AG10803 (cell line): ENCODE measurements at places on chromosomes 6 and 20.

DNA sequence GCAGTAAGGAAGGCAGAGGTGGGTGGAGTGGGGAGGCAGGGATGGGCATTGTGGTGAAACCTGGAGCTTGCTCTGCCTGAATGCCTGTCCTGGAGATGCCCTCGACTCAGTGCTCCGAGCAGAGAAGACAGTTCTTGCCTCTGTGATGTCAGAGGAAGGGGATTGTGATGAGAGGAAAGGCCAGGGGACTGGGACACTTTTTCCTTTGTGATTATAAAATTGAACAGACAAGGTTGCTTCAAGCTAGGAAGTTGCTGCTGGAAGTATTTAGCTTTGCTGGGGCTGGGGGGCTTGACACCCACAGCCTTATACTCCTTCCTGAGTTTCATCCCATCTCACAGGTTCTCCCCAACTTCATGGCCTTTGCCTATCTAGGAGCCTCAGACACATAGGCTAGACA is at the start of gene SIRPD:
Gene SIRPD, minus strand, starts transcription at position 101 of the 400 bp plus-strand sequence. Its CDS starts 52 bp downstream, at position 49.
- DNase-seq: no peak

- no peak for DNase-seq
Observed at GRCh38 chr6:1595271-1596087, 14.2 kb upstream of the FOXC1 start.

- peak; percentile 85 for DNase-seq
Observed at GRCh38 chr6:137218917-137219663, at the start of gene IFNGR1. Gene IFNGR1, minus strand, starts transcription at chr6:137219385. Its CDS starts 58 bp downstream, at chr6:137219327.

GRCh38 chr6:138597336-138597735 is 98.0 kb upstream of the NHSL1 start:
- no peak for DNase-seq

- no peak for DNase-seq
Observed at GRCh38 chr20:21921251-21921650, 215.8 kb downstream of the PAX1 start.

DNA sequence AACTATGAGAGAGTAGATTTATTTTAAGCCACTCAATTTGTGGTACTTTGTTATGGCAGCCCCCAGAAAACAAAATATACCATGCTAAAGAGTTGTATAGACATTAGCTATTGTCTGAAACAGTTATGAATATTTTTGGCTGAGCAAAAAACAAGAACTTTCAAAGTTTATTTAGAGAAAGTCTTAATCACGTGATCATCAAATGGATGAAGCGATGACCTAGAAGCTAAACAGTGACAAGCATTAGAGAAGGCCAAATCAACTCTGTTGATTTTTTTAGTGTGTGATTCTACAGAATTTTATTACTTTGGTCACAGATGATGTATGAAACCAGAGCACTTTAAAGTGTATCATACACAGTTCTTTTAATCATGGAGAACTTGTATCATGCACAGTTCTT is 1247.9 kb upstream of the MAP3K7 start:
- DNase-seq: no peak

DNA sequence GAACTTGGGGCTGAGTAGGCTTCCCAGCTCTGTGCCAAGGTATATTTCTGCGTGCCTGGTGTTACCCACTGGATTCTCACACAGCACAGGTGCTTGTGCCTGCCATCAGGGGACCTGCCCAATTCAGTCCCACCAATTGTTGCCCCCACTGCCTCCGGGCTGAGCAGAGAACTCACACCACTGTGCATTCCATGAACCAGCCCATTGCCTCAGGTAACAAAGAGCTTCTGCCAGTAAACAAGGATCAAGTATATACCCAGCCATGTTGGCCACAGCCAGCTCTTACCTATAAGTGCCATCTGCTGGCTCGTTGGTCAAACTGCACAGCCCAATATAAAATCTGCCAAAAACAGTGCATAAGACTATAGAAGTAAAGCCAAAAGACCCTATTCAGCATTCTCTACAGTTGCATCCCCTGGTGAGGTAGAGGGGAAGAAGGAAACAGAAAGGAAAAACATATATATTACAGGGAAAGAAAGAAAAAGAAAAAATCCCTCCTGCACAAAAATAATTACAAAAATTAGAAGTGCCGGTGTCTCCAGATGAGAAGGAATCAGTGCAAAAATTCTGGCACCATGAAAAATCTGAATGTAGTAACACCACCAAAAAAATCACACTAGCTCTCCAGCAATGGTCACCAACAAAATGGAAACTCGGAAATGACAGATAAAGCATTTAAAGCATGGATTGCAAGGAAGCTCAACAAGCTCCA is 241.4 kb downstream of the IBTK start:
- DNase-seq: peak; percentile 49

DNA sequence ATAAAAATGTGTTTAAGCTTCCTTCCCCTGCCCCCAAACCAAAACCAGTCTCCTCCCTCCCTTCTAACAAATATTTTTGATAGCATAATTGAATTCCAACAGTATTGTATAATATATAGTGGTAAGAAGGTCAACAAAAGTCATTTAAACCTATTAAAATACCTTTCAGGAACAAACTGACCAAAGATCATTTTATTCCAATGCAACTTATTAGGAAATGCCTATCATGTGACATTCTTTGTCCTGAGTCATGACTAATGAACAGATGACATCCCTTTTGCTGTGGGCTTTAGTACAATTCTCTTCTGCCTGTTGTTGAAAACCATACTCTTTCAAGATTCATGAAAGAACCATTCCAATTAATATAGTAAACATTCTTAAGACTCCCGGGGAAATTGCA is 51.5 kb upstream of the TRAF3IP2 start:
- peak; percentile 89 for DNase-seq

DNA sequence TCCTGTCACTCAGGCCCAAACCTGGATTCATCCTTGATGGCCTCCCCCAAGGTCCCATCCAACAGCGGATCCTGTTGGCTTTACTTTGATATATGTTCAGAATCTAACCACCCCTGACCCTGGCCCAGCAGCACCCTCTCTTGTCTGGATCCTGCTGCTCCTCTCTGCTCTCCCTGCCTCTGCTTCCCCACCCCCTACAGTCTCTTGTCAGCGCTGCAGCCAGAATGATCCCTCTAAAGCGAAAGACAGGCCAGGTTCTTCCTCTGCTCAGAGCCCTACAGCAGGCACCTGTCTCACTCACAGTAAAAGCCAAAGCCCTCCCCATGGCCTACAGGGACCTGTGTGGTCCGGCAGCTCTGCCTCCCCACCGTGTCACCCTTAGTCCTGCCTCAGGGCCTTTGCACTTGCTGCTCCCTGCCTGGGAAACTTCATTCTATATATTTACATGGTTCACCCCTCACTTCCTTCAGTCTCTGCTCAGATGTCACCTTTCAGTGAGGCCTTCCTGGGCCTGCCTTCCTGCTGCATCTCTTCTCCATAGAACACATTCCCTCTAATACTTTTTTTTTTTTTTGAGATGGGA is 37.4 kb upstream of the KCNB1 start:
- no peak for DNase-seq

GRCh38 chr6:124356276-124356810 is 552.7 kb downstream of the NKAIN2 start:
- no peak for DNase-seq

- peak; percentile 87 for DNase-seq
Observed at GRCh38 chr20:51529081-51529681, 13.3 kb downstream of the NFATC2 start.

GRCh38 chr6:90266905-90267621 is 29.6 kb downstream of the BACH2 start:
- no peak for DNase-seq

DNA sequence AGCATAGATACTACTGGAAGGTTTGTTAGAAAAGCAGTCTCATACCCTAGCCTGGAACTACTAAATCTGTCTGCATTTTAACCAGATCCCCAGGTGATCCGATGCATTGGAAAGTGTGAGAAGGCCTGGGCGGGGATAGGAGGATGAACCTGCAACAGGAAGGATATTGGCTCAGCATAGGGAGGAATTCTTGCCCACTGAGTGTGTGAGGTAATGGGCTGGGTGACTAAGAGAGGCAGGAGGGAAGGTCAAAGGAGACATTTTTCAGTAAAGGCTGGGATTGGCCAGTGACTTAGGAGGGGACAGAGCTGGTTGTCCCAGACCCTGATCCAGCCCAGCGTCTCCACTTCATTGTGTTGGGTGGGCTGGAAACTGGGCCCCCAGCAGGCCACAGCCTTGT is 191.0 kb upstream of the LRFN2 start:
- DNase-seq: no peak

DNA sequence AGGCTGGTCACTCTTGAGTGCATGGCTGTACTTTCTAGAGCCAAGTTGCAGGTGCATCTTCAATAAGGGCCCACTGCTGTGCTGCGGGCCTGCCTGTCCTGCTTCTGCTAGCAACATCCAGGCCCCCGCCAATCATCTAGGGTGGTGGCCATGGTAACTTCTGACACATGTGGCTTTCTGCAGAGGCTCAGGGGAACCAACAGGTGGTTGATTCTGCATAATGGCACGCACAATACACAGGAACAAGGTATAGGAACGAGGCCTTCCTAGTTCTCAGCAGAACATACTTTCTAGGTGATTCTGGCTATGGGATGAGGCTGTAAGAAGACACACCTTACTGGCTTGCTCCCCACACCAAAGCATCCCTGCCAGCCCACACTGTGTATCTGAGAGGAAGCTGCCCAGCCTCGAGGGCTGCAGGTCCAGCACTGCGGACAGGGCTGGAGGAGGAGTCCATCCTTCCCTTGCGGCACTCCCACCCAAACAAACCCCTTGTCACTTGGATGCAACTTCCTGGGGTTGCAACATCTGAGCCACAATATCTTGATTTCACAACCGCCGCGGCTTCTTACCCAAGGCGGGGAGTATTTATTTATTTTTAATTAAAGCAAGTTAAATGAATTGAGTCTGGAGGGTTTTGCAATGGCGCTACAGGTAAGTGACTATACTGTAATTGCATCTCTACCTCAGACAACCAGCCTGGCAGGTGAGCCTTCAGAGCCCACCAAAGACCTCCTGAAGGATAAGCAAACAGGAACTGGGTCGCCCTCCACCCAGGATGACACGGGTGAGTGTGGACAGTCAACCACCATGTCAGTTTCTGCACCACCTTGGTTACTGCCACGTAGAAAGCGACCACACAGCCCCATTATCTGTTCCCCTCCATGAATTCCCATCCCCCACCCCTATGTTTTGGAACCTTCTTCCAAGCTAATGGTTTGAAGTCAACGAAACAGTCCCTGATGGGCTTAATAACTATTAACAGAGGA is 49.6 kb downstream of the SULF2 start:
- peak; percentile 17 for DNase-seq

DNA sequence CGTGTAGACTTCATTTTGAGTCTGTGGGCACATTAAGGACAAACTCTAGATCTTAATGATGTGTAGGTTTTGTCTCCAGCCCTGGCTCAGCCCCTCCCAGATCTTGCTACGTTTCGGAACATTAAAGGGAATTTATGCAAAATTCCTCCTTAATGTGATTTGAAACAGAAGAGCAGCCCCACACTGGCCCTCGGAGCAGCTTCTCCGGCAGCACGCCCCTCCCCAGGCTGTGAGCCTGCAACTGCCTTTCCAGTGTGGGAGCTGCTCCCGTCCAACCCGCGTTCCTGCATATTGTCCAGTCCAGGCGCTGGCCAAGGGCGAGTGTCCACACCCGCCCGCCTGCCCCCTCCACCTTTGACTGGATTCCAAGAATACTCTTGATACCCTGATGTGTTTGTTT is 257.2 kb downstream of the TAF4 start:
- DNase-seq: no peak

DNA sequence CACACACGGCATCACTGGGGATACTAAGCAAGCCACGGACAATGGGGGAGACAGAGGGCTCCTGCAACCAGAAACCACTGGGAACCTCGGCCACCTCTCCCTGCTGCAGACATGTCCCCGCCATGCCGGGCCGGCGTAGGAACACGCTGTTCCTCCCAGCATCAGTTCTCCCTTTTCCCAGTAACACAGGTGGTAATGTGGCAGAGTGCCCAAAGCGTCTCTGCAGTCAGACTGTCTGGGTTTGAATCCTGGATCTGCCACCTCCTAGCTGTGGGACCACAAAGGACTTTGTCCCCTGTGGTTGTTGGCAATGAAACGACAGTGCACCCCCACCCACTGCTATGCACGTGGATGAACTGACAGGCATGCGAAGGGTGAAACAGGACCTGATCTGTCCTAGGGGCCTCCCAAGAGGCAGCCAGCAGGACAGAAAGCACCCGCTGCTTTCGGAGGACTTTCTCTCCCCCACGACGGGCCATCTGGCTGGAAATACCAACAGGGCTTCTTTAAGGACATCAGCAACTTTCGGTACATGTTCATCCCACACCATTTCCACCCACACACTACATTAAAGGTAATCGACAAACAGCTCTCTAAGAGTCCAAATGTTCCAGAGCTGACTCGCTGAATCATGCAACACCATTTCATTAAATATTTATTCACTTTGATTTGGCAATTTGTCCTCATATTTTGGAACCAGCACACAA is 74.1 kb downstream of the SULF2 start:
- DNase-seq: no peak

GRCh38 chr20:45293041-45294002 is 13.3 kb upstream of the RBPJL start:
- DNase-seq: peak; percentile 54

- DNase-seq: peak; percentile 50
Observed at GRCh38 chr20:23049201-23050075, at the start of gene THBD. Gene THBD, minus strand, starts transcription at chr20:23049672. Its CDS starts 168 bp downstream, at chr20:23049504.

GRCh38 chr6:55212156-55212555 is 37.8 kb downstream of the HCRTR2 start:
- no peak for DNase-seq

DNA sequence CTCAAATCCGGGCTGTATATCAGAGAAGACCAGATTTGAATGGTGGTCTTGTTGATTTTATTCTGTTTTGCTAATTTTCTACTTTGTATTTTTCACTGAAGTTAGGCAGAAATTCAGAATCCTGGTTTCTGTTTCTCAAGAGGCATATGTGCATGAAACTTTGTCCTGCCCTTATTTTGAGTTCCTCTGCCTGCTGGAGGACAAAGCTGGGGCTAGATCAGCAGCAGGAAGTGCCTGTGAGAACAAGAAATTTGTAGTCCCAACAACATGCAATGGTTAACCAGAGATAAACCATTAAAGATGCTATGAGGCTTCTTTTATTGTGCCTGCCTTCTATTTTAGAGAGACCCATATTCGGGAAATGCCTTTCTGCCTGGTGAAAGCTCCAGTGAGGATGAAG is 37.1 kb downstream of the BEND6 start:
- DNase-seq: no peak

DNA sequence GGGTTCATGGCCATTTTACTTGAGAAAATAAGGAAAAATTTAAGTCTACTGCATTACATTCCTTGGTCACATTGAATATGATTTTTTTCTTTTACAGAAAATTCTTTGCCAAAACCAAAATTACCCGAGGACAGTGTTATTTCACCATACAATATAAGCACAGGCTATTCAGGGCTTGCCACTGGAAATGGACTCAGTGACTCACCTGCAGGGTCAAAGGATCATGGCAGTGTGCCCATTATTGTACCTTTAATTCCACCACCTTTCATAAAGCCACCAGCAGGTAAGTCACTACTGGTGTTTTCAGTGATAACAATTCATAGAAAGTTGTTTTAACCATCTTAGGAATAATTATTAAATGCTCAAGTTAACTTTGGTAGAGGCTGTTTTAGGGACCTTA is 16.2 kb downstream of the SOBP start:
- DNase-seq: no peak

GRCh38 chr20:50522053-50522674 is 12.0 kb downstream of the PTPN1 start:
- DNase-seq: no peak

- peak; percentile 34 for DNase-seq
Observed at GRCh38 chr6:113529196-113529595, 327.9 kb upstream of the MARCKS start.

- peak; percentile 61 for DNase-seq
Observed at GRCh38 chr6:113344969-113345368, 512.2 kb upstream of the MARCKS start.
